ENCODE measurements at places on chromosomes 2 and 18.

- DNase-seq = no peak
Measured at GRCh38 chr2:240128608-240129145, 7.4 kb downstream of the COPS9 start.

- DNase-seq = no peak
Measured at GRCh38 chr2:219631406-219631891, 4.0 kb downstream of the SLC4A3 start.

GRCh38 chr18:79413025-79413424 is 17.3 kb downstream of the NFATC1 start:
- DNase-seq = no peak

DNA sequence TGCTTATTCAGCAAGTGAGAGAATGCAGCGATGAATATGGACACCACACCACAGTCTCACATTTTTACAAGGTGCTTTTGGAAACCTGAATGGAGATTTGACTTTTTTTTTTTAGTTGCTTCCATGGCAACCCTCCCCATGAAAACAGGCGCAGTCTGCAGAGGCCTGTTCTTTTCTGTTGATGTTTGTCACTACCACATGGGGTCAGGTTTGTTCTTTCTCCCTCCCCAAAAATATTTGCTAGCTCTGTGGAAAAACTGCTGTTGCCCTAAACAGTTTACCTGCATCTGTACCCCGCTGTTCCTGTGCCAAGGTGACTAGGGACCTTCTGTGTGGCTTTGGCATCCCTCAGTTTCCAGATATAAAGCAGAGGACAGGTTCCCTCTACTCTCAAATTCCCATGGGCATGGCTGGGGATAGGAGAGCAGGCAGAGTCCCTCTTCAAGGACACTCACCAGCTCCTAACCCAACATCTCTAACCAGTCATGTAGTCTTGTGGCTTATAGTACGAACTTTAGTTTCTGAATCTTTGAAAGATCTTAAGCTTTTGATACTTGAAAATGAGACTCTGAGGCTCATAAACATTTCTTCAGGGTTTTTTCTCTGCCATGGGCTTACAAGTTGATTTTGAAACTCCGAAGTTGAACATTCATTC is 14.7 kb upstream of the MAPRE2 start:
- DNase-seq = no peak
